SW480 (cell line): ENCODE measurements at places on chromosomes 4 and X.

GRCh38 chr4:18366892-18367291, 345.3 kb upstream of the LCORL start:
- peak; percentile 50 for DNase-seq

DNA sequence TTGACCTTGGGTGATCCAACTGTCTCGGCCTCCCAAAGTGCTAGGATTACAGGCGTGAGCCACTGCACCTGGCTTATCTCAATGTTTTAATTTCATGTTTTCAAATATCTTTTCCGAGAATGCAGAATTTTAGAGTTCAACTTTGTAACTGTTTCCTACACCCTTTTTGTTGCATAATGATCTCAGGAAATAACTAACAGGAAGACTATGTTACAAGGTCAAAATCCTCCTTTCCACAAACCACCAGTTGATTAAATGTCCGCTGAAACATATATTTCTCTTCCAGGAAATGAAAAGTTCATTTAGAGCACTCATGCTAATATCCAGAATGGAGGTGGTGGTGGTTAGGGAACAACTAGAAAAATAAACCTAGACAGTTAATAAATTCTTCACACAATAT, 377.8 kb downstream of the PPP4R3C start:
- DNase-seq: no peak

- no peak for DNase-seq
Observed at GRCh38 chr4:113292371-113293042, 243.1 kb downstream of the ANK2 start.

GRCh38 chrX:41655631-41656030, 33.1 kb upstream of the GPR34 start:
- DNase-seq: no peak

- no peak for DNase-seq
Observed at GRCh38 chrX:69321789-69322188, 156.5 kb upstream of the PJA1 start.

DNA sequence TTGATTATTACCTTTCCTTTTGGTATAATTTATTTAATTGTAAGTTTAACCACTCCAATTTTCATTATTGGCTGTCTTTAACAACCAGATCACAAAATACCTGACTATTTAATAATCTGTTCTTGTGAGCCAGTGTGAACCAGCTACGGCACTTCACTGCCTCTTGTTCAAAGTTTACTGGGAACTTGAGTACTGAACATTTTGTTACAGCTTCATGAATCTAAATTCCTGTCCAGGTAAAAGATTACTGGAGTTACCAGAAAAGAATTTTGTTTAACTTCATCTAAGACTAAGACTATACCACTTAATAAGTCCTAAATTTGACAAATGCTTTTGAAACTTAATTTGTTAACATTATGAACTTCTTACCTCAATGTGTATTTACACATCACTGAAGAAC, 178.3 kb downstream of the FBXO8 start:
- no peak for DNase-seq

DNA sequence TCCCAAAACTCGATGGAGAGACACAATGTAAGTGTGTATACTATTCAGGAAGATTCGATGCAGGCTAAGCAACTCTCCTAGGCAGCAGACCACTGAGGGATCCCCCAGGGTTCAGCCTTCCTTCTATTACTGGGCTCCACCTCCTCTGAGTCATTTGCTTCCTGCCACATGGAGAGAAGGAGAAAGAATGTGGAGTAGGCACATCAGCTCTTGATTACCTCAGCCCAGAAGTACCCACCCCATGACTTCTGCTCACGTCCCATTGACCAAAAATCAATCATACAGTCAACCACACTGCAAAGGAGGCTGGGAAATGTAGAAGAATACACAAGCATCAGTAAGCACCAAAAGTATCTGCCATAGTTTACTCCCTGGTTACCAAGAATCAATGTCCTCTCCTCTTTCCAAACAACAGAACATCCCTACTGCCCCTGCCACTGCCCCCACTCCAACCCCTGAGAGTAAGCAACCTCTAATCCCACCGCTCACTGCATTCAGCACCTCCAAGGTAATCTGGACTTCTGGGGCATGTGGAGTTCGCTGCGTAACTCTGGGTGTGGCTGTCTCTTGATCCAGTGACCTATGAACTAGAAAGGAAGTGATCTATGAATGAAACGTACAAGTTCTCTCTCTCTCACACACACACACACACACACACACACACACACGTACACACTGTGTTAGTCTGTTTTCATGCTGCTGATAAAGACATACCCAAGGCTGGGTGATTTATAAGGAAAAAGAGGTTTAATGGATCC, 91.2 kb upstream of the C1QTNF7 start:
- peak; percentile 7 for DNase-seq

DNA sequence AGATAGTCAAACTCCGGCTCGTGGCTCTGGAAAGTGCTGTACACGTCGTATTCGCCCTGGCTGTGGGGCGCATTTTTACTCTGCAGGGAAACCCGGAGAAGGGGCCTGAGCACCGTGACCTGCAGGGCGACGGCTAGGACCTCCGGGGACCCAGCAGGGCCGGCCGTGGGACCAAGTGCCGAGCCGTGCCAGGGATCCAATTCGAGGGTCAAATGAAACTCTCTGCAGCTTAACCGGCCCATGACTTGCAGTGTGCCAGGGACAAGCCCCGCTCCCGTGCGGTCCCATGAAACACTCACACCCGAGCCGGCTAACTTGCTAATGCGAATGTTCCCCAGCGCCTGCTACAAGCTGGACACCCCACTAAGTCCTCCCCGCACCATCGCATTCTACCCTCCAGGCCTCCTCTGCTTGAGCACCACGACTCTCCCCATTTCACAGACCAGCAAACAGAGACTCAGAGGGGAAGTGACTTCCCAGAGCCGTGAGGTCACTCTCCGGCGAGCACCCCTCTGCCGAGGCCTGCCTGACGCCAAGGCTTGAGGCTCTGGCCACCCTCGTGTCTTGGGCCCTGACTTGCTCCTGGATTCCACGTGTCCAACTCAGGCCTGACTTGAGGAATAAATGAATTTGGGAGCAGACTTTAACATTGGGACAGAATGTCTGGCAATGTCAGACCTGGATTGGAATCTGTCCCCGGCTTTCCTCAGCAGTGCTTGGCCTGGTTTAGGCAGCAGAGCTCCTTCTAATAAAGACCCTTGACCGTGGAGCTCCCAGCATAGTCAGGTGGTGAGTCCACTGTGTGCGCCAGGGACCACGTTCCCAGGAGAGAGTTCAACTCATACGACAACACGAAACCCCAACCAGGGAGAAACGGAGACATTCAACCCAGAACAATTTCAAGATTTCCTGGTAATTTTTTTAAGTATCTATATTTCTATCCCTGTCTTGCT, 93.6 kb downstream of the PPP2R2C start:
- DNase-seq: no peak

GRCh38 chr4:86442881-86443280, 83.0 kb upstream of the MAPK10 start:
- DNase-seq: no peak

- DNase-seq: no peak
Observed at GRCh38 chrX:148466292-148466691, 34.1 kb upstream of the AFF2 start.

DNA sequence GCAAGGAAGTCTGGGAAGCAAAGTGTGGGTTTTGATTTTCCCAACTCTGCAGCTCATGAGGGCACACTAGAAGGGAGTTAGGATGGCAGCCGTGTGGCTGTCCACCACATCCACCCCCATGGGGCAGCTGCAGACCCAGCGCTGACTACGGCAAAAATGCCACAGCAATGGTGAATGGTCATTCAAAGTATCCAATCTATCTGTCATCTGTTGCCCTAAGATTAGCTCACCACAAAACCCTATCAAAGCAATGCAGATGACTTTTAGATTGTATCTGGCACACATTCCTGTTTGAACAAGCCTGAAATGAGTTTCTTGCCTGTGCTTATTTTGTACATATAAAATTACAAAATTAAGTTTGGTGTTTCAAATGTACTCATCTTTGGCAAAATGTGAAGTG, 29.7 kb upstream of the HPSE start:
- DNase-seq: no peak

GRCh38 chrX:2492531-2493218, 8.1 kb downstream of the DHRSX start:
- no peak for DNase-seq

DNA sequence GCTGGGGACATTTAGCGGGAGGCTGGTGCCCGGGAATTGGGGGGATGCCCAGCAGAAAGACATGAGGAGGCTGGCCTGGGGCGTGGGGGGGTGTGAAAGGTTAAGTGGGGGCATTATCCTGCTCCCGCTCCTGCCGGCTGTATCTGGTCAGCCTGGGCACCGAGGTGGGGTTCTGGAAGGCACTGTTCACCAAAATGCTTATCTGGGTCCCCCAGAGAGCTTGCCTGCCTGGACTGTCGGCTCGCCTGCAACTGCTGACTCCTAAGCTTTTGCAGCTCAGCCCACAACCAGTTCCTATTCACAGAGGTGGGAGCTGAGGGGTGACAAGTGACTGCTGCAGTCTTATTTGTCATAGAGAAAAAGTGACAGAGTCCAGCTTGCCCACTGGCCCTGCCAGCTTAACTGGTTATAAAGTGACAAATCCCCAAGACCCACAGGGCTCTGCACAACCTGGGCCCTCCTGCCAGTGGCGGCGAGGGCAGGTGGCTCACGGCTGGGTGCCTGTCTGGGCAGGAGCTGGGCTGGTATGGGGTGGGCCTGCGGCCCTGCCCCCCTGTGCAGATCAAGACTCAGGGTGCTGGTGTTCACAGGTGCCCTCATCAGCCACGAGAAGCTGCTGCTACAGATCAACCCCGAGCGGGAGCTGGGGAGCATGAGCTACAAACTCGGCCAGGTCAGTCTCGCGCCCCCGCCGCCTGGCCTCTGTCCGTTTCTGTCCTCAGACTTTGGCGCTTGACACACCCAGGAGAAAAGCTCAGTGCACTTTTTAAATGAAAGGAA, 23.7 kb upstream of the MSANTD1 start:
- no peak for DNase-seq

- no peak for DNase-seq
Observed at GRCh38 chr4:1069394-1069793, 44.0 kb downstream of the RNF212 start.

GRCh38 chr4:67922697-67923096, 38.9 kb upstream of the TMPRSS11D start:
- no peak for DNase-seq

DNA sequence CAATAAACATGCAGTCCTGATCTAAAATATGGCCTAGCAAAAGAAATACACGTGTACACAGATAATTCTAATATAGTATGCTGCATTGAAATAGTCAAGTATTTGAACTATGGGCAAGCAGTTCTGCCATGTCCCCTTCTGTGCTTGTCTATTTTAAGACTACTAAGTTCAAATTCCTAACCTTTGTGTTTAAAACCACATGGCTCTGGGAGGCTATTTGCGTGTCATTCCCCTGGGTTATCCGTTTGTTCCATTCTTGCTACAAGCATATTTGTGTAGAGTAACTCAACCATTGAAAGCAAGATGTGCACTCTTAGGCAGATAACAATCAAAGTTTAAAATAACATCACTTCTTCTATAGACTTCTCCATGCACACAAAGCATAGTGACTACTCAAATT, 25.4 kb upstream of the TBC1D1 start:
- no peak for DNase-seq

DNA sequence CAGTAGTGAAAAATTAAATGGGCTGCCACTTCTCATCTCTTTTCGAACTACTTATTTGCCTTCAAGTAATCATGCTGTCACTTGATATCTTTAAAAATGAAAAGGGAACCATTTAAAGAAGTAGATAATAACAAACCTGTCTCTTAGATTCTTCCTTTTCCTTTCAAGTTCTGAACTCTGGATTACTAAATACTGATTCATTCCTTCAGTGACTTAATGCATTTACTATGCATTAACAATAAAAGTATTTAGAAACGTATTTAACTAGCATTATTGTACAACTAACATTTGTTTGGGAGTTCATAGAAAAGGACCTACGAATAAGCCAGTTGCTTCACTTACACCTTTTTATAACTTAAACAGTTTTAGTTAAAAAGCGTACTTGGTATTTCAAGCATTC, 61.1 kb upstream of the RAB33B start:
- no peak for DNase-seq

- DNase-seq: peak; percentile 13
Observed at GRCh38 chr4:82293304-82293703, 80.5 kb downstream of the HNRNPD start.
